ENCODE measurements at places on chromosomes 11 and 22.

- no peak for DNase-seq
These were observed 32.9 kb upstream of the SMIM38 start for GRCh38 chr11:69122630-69123431.

DNA sequence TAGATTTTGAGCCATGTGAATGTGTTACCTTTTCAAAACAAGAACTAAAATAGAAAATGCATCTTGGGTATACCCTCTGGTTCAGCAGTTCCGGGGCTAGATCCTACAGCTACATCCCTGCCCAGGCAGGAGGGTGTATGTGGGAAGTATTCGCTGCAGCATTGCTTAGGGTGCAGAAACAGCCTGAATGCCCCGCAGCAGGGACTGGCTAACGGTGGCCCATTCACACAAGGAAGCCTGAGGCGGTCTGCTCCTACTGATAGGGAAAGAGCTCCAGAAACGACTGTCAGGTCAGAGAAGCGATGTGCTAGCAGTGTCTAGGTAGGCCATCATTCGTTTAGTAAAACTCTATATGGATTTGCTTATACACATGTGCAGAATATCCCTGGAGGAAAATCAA lies 9.9 kb upstream of the RASL10A start:
- no peak for DNase-seq

- DNase-seq: peak; percentile 46
These were observed 9.5 kb downstream of the SNAP29 start for GRCh38 chr22:20868025-20868962.

- DNase-seq: no peak
These were observed 66.9 kb downstream of the TBC1D22A start for GRCh38 chr22:46829117-46829891.

GRCh38 chr11:13550761-13551160 lies 55.0 kb upstream of the PTH start:
- no peak for DNase-seq

DNA sequence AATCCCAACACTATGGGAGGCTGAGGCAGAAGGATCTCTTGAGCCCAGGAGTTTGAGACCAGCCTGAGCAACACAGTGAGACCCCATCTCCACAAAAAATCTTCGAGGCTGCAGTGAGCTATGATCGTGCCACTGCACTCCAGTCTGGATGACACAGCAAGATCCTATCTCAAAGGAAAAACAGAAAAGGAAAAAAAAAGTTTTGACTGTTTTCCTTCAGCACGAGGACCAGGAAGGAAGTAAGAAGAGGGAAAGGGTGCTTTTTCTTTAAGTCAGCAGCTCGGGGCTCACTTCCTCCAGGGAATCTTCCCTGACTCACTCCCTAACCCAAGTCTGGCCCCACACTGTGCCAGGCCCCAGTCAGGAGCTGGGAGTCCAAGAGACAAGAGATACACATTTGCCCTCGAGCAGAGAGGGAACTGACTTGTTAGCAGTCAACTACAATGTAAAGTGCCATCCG lies 14.2 kb downstream of the ARRB1 start:
- no peak for DNase-seq

DNA sequence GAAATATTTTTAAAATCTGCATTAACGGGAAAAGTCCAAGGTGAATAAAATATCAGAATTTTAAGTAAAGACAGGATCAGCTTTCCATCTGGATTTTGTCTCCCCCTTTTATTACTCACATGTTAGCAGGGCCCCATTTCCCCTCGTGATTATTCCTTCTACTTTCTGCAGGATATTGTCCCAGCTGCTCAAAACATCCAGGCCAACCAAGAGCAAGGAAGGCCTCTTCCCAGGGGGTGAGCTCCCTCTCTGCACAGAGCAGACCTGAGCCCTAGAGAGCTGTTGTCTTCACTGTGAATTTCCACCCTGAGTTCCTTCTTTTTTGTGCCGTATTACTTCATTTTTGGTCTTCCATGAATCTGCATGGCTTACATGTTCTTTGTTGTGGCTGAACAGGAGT lies 3.7 kb upstream of the TMPRSS13 start:
- DNase-seq: no peak

GRCh38 chr11:70667767-70668166 lies 269.4 kb downstream of the CTTN start:
- no peak for DNase-seq

DNA sequence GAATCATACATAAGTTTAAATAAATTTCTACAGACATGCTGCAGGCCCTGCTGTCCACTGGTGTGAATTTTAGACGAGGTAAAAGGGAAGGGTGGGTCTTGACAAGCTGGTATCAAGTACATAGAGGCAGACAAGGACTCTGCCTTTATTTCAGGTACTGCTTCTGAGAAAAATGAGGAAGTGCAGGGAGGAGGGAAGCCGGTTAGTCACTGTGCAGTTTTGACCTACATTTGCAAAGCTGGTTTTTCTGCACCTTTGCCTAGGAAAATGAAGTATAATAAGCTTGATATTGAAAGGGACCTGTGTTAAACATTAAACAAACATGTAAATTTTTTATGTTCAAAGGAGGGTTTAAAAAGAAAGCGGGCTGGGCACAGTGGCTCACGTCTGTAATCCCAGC lies 24.6 kb downstream of the TMEM45B start:
- DNase-seq: no peak
